ENCODE measurements at places on chromosomes 1 and 21.

GRCh38 chr1:146012703-146013558 lies 8.6 kb downstream of the HJV start:
- peak; percentile 92 for DNase-seq

DNA sequence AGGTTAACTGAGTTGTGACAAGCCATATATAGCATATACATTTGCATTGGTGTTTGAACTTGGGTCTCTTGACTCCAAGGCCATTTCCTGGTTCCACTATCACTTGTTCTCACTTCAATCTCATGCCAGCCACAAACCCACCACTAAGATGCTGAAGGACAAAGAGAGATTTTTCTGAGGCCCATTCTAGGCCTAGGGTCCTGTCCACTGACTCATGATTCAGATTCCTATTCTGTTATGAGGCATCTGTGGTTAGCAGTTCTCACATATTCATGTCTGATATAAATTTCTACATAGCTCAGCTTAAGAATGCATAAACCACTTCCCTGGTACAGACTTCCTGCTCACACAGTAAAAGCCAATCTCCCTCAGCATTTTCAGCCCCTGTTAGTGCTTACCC lies 326.1 kb upstream of the BEND5 start:
- peak; percentile 78 for DNase-seq

DNA sequence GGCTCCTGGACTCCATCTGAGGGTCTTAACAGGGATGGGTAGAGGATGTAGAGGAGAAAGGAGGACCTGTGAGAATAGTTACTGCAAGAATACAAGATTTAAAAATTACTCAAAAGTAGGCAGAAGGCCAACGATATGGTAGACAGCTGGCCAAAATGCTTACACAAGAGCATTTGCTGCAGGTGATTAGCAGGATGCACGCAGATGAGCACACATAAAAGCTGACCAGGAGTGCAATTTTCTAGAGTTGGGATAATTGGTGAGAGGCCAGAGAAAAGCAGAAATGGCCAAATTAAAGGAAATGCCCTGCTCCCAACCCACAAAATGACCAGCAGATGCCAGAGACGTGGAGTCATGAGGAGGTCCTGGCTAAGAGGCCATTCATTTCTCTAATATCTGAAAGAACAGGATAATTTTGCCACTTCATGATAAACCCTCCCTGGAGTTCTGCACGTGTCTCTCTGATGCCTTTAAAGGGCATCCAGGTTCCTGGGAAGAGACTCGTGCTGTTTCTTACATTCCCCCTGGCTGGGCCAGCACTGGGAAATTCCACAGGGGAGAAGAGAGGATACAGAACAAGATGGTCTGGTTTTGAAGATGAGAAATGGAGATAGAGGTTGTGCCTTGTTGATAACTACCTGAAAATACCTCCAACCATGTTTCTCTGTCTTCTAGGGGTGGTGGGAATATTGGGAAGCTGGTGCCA lies 62.3 kb upstream of the KCNA3 start:
- no peak for DNase-seq

GRCh38 chr1:170590921-170591705 lies 59.1 kb downstream of the GORAB start:
- no peak for DNase-seq

DNA sequence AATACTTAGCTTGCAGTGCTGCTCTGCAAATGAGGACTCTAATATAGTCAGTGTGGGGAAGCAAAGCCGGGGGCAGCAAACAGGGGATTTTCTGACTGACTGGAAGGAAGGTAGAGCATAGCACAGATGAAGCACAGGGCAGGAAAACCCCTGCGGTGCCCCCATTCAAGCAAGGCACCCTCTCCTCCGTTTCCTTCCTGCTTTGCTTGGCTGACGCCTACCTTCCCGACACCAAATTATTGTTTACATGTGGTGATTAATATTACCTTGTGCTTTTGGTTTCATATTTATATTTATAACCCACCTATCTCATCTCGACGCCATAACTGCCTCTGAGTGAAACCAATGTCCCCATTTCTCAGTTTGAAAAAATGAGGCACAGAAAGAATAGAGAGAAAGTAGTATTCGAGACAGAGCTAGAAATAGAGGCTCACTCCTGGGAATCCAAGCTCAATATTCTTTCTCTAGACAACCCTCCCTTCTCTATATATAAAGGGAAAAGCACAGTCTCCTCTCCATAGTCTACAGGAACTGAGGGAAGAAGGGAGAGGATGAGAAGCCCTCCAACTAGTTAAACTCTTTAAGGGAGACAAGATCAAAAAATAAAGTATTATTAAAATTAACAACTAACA lies 41.3 kb downstream of the PIK3C2B start:
- DNase-seq: no peak

GRCh38 chr1:182735343-182735742 lies 51.0 kb upstream of the RGS8 start:
- no peak for DNase-seq

DNA sequence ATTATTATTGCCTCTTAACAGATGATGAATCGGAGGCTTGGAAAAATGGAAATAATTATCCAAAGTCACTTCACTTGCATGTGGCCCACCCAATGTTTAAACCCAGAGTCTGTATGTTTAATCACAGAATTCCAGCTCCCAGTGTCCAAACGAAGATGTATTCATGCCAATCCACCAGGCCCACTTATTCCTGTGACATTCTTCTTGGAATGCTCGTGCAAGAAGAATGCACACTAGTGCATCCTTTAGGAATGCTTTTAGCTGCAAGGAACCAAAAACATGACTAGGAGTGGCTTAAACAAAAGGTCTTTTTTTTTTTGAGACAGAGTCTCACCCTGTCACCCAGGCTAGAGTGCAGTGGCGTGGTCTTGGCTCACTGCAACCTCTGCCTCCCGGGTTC lies 8.9 kb upstream of the OPRD1 start:
- DNase-seq: no peak

GRCh38 chr1:200262326-200262965 lies 147.4 kb downstream of the ZNF281 start:
- no peak for DNase-seq
